ENCODE measurements at places on chromosomes 5 and 9.

DNA sequence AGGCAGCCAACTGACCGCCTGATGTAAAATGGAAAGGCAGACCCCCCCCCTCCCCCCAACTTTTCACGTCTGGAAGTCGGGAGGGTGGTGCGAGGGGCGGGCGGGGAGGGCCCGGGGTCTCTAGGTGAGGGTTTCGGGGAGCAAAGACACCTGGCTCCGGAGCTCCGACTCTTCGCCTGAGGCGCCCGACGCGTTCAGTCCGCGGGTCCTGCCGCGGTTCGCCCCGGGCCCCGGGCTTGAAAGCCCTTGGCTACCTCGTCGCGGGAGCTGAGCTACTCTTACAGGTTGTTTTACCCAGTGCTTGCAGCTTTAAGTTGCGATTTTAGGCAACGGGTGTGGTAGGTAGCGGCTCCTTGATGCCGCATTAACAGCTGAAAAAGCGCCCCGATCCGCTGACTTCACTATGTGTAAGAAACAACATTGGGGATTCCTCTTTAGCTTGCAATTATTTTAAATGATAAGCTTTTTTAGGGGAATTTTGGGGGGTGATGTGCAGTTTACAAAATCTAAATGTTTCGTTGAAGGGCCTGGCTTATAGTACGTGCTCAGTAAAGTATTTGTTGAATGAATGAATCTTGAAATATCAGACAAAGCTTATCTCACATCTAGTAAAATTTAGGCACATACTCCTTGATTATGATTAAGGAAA, 722 bp downstream of the CDC42SE2 start:
- no peak for DNase-seq

- DNase-seq, result no peak
Observed at GRCh38 chr5:158816011-158816696, 283.6 kb downstream of the EBF1 start.

GRCh38 chr5:68086439-68086838, 129.1 kb upstream of the PIK3R1 start:
- no peak for DNase-seq

- DNase-seq, result no peak
Observed at GRCh38 chr9:121171236-121171635, 30.4 kb downstream of the RAB14 start.

GRCh38 chr9:13446286-13446937, 166.9 kb upstream of the MPDZ start:
- no peak for DNase-seq

DNA sequence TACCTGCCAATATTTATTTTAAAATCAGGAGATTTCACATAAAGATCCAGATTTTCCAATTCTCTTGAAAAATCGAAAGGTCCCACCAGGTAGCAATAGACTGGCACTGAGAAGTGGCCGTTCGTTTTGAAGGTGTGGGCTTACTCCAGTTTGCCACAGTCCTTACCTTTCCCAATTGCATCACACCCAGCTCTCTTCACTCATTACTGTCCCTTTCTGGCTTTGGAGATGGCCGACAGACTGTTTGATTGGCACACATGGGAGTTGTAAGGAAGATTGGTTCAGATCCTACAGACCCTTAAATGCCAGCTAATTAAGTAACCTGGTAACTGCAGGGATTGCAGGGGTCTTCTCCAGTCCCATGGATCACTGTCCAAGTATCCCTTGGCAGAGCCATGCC, 68.7 kb upstream of the LARP1 start:
- DNase-seq, result no peak

GRCh38 chr5:10130881-10131280, 118.8 kb downstream of the ATPSCKMT start:
- no peak for DNase-seq
